Non-pigmented ciliary epithelial cell (primary cell): ENCODE measurements at places on chromosomes 1 and 21.

DNA sequence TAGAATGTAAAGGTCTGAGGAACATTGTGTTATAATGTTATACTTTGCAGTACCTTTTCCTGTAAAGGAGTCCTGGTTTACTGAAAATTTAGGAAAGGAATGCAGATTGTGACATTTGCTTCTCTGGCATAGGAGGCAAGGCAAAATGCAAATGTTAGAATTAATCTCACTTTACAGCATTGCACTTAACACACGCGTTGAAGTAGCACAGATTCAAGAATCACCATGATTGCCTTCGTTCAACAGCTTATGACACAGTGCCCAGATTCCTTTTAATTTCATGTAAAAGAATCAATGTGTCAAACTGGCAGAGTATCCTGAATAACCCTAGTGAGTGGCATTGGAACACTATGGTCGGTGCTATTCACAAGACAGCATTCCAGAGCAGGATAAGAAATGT is 47.4 kb downstream of the RGS7 start:
- no peak for DNase-seq

DNA sequence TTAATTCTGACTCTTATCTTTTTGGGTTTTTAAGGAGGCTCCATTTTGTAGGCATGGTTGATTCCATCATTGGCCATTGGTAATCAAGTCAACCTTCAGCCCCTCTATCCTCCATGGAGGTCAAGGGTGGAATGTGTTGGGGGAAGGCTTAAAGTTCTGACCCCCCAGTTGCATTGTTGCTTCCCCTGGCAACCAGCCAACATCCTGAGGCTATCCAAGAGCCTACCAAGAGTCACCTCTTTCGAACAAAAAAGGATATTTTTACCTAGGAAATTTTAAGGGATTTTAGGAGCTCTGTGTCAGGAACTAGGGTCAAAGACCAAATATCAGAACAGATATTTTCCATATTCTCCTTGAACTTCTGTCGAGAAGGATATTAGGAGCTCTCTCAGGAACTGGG is 251.8 kb downstream of the RYR2 start:
- DNase-seq: no peak

- DNase-seq: no peak
These were observed 24.8 kb downstream of the FAM78B start for GRCh38 chr1:166141969-166142368.

GRCh38 chr1:34970829-34971228 is 14.3 kb downstream of the TMEM35B start:
- DNase-seq: no peak

DNA sequence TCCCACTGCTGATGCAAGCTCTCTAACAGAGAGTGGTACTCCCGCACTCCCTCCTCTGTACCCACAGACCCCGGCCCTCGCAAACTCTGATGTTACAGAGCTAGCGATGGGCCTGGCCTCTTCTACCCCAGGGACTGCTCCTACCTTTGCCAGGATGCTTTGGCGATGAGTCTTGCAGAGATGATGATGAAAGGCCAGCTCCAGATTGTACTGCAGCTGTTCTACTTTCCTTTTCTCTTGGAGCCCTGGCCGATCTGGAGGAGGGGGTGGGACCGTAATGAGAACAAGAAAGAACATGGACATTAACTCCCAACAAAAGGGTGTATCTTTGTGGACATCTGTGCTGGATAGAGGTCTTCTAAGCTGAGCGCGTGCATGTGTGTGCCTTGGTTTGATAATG is 6.0 kb upstream of the LINGO4 start:
- DNase-seq: no peak

GRCh38 chr1:228866468-228866867 is 131.2 kb downstream of the RHOU start:
- DNase-seq: no peak

DNA sequence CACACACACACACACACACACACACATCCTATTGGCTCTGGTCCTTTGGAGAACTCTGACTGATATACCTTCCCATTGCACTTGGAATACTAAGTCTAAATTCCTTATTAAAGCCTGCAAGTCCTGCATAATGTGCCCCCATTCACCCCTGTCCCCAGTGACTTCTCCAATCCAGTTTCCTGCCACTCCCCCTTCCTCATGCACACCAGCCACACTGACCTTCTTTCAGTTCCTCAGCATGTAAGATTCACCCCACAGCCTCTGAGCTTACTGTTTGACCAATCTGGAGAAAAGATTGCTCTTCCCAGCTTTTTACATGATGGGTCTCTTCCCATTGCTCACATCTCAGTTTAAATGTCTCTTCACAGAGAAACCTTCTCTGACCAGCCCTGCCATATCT is 146.6 kb downstream of the TBX15 start:
- no peak for DNase-seq
